Kidney epithelial cell (primary cell): ENCODE measurements at places on chromosomes 1 and 21. TPM values are rescaled to one million over a fixed set of nuclear protein-coding genes. Genes with fewer than 3 reads are reported as not detected.

DNA sequence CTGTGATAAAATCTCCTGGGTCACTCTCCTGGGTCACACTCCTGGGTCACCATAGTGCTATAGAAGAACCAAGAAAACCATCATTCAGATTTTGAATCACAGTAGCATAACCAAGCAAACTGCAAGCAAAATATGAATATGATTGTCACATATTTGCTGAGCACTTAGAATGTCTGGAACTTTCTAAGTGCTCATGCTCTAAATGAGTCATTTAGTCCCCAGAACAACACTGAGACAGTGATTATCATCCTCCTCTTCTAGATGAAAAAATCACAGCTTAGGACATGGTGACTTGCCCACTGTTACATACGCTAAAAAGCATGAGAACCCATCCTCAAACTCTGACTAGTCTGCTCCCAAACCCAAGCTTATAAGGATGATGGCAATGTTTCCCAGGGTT is 39.5 kb upstream of the DDAH1 start:
- DNase-seq = no peak

DNA sequence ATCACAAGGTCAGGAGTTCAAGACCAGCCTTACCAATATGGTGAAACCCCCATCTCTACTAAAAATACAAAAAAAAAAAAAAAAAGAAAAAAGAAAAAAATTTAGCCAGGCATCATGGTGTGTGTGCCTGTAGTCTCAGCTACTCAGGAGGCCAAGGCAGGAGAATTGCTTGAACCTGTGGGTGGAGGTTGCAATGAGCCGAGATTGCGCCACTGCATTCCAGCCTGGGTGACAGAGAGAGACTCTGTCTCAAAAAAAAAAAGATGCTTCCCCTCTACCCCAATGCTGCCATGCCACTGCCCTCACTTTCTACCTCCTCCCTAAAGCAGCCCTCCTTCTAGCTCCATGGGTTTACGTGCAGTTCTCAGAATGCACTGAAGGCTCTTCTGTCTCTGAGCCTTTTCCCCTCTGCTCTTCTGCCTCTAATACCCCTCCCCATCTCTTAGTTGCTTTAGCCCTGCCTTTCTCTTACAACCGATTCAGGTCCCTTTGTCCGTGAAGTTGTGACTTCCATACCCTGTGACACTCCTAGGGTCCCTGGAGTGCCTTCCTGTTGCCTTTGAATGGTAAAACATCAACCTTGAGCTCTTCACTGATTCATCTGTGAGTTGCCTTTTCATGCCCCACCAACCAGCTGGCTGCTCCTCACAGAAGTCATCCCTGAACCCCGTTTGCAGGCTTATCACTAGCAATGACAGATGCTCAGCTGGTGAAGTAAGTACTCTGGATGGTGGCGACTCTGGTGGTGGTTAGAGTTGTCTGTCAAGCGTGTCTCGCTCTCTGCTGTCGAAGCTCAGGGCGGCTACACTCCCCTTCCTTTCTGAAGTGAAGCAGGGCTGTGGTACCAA is 234.9 kb downstream of the RHOU start:
- no peak for DNase-seq

GRCh38 chr1:17554954-17555353 is 15.5 kb downstream of the ARHGEF10L start:
- DNase-seq = no peak

OR2T29 gene
- total RNA-seq = not detected in 2 replicates
